ENCODE measurements at places on chromosomes 11 and 22. TPM values are rescaled to one million over a fixed set of nuclear protein-coding genes. Genes with fewer than 3 reads are reported as not detected.

Gene LSP1
- total RNA-seq, result 15.0 TPM

Gene KIRREL3
- 0.08 TPM for total RNA-seq

Gene CCDC81
- total RNA-seq, result 1.2 TPM

GRCh38 chr22:28132466-28132865 is 213.4 kb upstream of the PITPNB start:
- no peaks in the 10 kb centered on the region for H3K36me3 ChIP-seq
- DNase-seq, result no peak
- H3K4me3 ChIP-seq, result no peak overlapping the region
- no peaks in the 10 kb centered on the region for H3K4me1 ChIP-seq

DNA sequence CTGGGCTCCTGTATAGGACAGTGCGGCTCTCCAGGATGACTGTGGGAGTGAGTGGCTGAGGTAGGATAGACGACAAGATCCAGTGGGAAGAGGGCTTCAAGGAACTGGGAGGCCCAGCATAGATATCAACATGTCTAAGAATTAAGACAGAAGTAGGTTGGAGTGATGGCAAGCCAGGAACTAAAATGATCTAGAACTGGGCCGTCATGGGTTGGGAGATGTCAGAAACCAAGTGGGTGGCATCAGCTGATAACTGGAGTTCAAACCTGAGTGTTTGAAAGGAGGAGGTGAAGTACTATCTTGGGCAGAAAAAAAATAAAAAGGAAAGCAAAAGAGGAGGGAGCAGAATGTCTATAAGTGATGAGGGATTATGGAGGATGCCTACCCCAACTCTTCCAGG is 7.1 kb upstream of the MEN1 start:
- H3K36me3 ChIP-seq, result no peaks in the 10 kb centered on the region
- no peak overlapping the region for H3K4me3 ChIP-seq
- H3K4me1 ChIP-seq, result no peaks in the 10 kb centered on the region
- no peak for DNase-seq

GRCh38 chr22:40409613-40410113 is 39.3 kb downstream of the SGSM3 start:
- no peak overlapping the region for H3K4me3 ChIP-seq
- no peak for DNase-seq
- no peaks in the 10 kb centered on the region for H3K27me3 ChIP-seq
- H3K36me3 ChIP-seq, result peaks cover 21% of the 10 kb centered on the region
- no peaks in the 10 kb centered on the region for H3K4me1 ChIP-seq

Gene ISX
- total RNA-seq, result not detected

DNA sequence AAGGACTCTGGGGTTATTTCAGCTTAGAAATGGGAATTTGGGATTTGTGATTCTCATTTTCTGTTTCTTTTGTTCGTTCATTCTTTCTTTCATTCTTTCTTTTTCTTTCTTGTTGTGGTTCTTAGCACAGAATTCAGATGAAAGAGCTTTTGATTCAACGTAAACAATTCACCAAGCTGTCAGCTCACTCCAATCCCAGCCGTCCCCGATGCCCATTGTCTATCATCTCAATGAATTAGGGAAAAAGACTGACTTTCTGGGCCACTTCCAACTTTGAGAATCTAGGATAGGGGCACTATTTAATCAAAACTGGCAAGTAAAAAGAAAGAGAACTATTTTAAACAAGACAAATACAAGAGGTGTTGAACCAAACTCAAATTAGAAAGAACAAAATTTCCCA is 25.1 kb upstream of the TMA7B start:
- peaks cover 13% of the 10 kb centered on the region for H3K27me3 ChIP-seq
- no peaks in the 10 kb centered on the region for H3K4me1 ChIP-seq
- no peak for DNase-seq
- H3K36me3 ChIP-seq, result no peaks in the 10 kb centered on the region
- no peak overlapping the region for H3K27ac ChIP-seq

Gene PEX16
- total RNA-seq, result 11.0 TPM

Gene SORL1
- total RNA-seq, result 0.10 TPM

DNA sequence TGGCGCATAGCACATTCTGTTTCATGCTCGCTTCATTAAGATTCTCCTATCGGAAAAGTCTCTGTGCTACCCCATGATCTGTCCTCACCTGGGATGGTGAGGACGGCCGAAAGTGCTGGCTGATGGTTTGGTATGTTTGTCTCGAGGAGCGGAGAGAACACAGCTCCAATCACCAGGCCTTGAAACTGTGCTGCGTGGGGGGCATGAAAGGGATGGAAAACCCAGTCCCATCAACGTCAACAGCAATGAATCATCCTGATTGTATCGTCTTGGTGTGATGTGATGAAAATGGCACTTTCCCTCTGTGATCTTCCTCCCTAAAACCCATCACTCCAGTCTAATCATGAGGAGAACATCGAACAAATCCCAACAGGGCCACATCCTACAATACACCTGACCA is 8.4 kb downstream of the FXYD6 start:
- no peaks in the 10 kb centered on the region for H3K27me3 ChIP-seq
- H3K27ac ChIP-seq, result no peak overlapping the region
- DNase-seq, result no peak
- peaks cover 31% of the 10 kb centered on the region for H3K4me1 ChIP-seq
- no peak overlapping the region for H3K4me3 ChIP-seq
- H3K36me3 ChIP-seq, result no peaks in the 10 kb centered on the region

Gene VWA5A
- total RNA-seq, result 38.1 TPM

DNA sequence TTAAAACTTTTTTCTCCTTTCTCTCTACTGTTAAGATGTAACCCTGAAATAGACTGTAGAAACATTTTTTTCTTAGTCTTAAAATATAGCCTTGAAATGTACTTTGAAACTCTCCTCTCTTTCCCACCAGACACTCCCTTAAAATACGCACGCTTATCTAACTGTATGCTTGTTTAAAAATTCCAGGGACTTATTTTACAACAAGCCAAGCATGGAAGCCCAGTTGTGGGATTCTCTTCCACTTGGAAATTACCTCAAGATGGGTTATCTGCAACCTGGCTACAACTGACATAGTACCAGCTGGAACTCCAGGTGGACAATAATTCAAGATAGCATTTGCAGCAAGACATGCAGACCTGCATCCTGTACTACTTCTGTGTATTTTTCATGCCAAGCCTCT is 12.1 kb upstream of the CHORDC1 start:
- no peaks in the 10 kb centered on the region for H3K27me3 ChIP-seq
- H3K4me1 ChIP-seq, result no peaks in the 10 kb centered on the region
- H3K36me3 ChIP-seq, result no peaks in the 10 kb centered on the region
- DNase-seq, result no peak
- no peak overlapping the region for H3K27ac ChIP-seq

DNA sequence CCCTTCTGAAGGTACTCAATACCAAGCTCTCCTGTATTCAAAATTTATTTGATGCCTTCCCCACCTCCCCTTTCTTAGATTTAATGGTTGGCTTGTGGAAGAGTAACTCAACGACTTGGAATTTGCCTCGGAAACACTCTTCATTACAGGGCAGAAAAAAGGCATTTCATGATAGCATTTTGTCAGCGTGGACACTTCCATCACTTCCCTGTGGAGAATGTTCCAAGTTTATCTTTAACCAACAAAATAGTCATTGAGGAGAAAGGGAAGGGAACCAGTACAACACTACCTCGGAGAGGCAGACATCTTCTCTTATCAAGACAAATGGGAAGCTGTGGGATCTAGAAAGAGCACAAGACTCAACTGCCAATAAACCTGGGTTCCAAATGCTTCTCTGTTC is 177.2 kb upstream of the MTMR2 start:
- H3K36me3 ChIP-seq, result no peaks in the 10 kb centered on the region
- no peak overlapping the region for H3K27ac ChIP-seq
- no peaks in the 10 kb centered on the region for H3K27me3 ChIP-seq
- no peak overlapping the region for H3K4me3 ChIP-seq

Gene RAG2
- 0.10 TPM for total RNA-seq

GRCh38 chr22:27137871-27138337 is 480.5 kb downstream of the MIAT start:
- H3K4me3 ChIP-seq, result no peak overlapping the region
- no peaks in the 10 kb centered on the region for H3K36me3 ChIP-seq
- peak; percentile 18 for DNase-seq
- no peak overlapping the region for H3K27ac ChIP-seq
- H3K27me3 ChIP-seq, result no peaks in the 10 kb centered on the region

Gene A4GALT
- total RNA-seq, result 7.1 TPM

Gene CASP5
- not detected for total RNA-seq

Gene IFITM1
- 7.4 TPM for total RNA-seq

Gene CHRM1
- total RNA-seq, result not detected

DNA sequence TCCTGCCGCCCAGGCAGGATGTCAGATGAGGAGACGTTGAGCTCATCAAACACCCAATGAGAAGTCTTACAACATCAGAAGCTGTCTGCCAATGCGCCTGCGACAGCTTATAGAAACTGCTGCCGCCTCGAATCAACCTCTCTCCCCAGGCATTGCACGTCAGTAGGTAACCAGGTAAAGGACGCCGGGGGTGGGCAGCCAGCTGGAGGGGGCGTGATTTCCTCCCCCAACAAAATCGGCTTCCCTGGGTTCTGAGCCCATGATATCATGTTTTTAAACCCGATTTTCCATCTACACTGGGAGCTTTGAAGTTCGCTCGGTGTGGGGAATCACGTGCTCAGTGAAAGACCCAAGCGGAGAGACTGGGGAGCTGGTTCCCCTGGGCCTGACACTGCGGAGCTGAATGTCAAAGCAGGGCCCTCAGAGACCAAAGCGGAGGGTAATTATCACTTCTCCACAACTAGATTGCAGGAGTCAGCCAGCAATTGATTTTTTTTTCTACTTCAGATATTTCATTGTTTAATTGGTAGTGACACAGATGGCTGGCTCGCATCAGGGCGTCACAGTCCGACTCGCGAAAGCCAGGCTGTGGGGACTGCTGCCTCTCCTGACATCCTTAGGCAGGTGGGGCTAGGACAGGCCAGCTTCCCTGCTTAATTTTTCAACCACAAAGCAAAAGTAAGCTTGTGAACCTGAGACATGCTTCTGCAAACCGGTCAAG is 15.4 kb downstream of the FAM83F start:
- DNase-seq, result peak; percentile 30
- H3K27me3 ChIP-seq, result no peaks in the 10 kb centered on the region
- H3K4me1 ChIP-seq, result peaks cover 29% of the 10 kb centered on the region
- H3K4me3 ChIP-seq, result no peak overlapping the region
- H3K27ac ChIP-seq, result no peak overlapping the region

DNA sequence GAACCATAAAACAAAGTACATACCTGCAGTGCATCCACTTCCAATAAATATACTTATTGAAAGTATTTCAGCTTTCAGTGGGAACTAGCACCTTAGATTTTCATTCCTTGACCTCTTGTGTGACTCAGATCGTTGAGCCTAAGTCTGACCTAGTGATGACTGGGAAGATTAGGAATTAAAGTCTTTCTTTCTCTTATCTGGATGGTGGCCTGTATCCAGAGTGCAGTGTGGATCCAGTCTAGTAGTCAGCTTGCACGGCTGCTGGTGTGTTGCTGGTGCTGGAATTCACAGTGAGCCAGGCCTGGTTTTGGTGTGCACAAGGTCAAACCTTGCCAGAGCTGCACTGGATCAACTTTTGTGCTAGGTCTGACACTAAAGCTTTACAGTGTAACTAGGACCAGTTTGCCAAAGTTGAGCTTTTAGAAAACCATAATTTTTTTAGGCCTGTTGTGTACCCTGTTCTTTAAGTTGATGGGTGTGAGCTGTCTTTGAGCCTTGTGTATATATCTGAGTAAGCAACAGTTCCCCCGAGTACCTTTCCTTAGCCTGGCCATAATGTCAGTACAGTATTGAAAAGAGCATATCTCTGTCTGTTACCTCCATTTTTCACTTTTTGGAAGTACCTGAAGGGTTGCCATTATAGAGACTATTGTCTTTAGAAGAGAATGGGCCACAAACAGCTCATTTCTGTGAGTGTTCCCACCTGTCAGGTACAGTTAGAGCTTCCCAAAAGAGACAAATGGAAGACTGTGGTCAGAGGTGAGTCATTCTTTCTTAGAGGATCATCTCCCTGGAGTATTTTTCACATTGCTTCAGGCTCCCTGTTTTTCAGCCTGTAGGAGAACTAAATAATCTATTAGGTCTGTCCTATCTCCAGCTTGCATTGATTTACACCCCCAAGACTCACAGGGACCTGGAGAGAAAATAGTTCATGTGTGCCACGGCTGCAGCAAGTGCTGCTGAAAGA is 89.8 kb downstream of the ALX4 start:
- H3K4me3 ChIP-seq, result no peak overlapping the region
- no peak for DNase-seq
- no peaks in the 10 kb centered on the region for H3K27me3 ChIP-seq
- no peaks in the 10 kb centered on the region for H3K36me3 ChIP-seq
- H3K27ac ChIP-seq, result no peak overlapping the region
- no peaks in the 10 kb centered on the region for H3K4me1 ChIP-seq

DNA sequence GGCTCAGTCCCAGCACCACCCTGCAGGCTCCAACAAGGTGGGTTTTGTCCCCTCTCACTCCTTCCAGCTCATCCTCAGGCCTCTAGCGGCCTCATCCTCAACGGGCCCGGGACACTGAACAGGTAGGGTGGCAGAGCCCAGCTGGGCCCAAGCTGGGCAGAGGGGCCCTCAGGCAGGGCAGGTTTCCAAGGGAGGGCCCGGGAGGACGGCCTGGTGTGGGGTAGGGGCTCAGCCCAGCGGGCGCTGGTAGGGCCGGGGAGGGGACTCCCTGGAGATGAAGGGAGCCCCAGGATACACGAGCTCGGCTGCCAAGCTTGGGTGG is 2.5 kb upstream of the IFITM10 start:
- peak overlapping the region; percentile 39 for H3K27ac ChIP-seq
- H3K27me3 ChIP-seq, result no peaks in the 10 kb centered on the region
- DNase-seq, result no peak
- H3K36me3 ChIP-seq, result no peaks in the 10 kb centered on the region
